Chondrocyte (in vitro differentiated cells): ENCODE measurements at places on chromosomes 6 and 20.

GRCh38 chr6:22132656-22133055 lies 164.2 kb downstream of the PRL start:
- no peak for DNase-seq

DNA sequence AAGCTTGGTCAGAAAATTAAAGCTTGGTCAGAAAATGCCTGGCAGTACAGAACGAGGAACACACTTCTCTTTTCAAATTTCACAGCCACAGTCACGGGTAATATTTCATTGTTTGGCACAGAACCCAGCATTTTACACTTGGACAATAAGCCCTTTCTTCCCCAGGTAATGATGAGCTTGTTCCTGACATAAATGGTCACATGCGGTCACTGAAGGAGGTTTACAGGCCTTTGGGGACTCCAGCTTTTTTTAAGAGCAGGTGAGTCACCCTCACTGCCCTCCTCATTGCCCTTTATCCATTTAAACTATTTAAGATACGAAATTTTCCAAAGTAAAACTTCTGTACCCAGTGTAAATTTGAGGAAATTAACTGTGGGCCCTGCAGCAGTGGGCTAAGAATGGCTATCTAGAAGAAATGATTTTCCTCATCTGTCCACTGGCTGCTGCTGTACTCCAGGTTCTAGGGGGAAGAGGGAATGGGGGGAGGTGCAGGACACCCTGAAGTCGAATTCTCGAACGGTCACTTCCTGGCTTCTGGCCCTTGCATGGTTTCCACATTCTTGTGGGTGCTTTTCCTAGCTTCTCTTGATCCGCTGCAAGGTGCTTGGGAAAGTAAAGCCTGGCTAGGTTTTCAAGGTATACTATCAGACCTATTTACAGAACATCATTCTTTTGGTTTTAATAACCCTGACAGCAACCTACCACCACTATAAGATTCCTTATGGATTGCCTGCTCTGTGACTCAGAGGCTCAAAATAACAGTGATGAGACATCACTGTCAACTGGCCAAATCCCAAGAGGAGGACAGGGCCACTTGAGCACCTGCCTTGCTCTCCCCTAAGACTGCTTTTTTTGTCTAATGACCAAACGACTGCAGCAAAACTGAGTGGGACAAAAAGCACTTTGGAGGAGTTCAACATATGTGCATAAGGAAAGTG lies 75.8 kb downstream of the PREP start:
- no peak for DNase-seq

DNA sequence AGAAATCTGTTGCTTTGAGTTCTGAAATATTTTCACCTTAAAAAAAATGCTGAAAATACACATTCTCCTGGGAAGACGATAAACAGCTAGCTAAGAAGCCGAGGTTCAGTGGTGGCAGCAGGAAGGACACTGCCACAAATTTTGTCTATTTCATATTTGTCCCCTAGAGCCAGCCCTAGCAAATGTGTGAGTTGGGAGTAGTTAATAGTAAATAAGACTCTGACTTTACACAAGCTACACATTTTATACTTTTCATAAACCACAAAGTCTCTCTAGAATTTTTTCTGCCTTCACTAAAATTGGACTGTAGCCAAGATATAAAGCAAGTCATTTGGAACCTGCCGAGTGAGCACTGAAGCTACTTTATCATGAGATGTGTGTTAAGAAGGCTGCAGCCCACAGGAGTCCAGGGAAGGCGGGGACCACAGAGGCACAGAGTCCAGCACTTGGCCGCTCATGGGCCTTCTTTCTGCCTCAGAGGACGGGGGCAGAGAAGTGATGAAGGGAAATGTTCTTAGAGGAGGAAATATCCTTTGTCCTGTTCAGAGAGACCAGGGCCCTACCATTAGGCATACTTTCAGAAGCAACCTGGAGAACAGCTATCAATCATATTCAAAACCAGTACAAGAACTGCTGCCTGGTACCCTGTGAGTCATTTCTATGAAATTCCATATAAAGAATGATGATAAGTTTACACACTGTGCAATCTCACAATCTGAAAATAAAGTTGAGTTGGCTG lies 241.7 kb upstream of the TAB2 start:
- DNase-seq = no peak

DNA sequence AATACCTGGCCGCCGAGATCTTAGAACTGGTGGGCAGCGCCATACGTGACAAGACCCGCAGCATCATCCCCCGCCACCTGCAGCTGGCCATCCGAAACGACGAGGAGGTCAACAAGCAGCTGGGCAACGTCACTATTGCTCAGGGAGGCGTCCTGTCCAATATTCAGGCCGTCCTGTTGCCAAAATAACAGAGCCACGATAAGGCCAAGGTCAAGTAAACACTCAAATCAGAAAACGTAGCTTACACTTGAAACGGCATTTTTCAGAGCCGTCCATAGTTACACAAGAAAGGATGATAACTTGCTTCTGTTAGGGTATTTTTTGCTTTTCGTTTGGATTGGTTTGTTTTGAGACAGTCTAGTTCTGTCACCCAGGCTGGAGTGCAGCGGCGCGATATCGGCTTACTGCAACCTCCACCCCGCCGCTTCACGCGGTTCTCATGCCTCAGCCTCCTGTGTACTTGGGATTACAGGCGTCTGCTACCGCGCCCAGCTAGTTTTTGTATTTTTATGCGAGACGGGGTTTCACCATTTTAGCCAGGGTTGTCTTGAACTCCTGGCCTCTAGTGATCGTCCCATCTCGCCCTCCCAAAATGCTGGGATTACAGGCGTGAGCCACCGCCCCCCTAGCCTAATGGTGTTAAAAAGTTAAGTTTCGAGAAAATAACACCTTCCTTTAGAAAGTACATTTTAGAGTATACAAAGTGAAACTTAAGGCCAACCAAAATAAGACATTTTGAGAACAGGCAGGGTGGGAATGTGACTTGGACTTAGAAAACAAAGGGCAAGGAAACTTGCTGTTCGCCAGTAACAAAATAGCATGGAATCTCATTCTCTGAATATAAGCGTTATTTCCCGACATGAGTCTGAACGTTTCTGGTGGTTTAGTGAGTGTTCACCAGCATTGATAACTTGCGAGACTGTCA lies 42.8 kb upstream of the HFE start:
- no peak for DNase-seq

DNA sequence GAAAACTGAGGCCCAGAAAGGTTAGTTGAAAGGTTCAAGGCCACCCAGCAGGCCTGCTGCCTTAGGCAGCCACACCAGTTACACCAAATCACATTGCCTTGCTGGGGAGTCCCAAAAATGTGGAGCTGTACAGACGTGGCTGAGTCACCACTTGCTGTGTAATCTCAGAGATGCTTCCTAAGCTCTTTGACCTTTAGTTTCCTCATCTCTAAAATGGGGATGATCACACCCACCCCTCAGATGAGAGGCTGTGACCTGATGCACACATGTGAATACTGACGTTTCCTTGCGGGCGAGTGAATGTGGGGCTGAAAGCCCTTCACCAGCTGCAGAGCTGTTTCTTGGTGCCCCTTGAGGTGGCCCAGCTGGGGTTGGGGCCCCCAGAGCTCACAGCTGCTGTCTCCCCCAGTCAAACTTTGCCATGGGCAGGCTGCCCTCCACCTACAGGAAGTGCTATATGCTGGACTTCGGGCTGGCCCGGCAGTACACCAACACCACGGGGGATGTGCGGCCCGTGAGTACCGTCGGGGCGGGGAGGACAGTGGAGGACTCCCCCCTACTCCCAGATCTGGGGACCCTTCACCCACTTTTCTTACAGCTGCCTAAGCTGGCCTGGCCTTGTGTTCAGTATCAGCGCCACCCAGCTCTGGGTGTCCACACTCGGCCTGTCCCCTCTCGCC lies 11.0 kb downstream of the TTBK1 start:
- peak; percentile 79 for DNase-seq

- DNase-seq = no peak
Observed at GRCh38 chr6:160202411-160202810, 56.2 kb downstream of the SLC22A2 start.

- no peak for DNase-seq
Observed at GRCh38 chr20:9794831-9795230, 44.0 kb downstream of the PAK5 start.

GRCh38 chr6:32947552-32948465 lies 5.1 kb downstream of the HLA-DMA start:
- DNase-seq = no peak

DNA sequence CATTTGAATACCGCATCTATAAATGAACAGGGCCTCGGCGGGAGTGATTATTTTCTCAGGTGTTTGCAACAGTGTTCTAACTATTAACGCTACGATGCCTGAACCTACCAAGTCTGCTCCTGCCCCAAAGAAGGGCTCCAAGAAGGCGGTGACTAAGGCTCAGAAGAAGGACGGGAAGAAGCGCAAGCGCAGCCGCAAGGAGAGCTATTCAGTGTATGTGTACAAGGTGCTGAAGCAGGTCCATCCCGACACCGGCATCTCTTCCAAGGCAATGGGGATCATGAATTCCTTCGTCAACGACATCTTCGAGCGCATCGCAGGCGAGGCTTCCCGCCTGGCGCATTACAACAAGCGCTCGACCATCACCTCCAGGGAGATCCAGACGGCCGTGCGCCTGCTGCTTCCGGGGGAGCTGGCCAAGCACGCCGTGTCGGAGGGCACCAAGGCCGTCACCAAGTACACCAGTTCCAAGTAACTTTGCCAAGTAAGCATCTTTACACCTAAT lies 70.9 kb downstream of the HFE start:
- DNase-seq = no peak

DNA sequence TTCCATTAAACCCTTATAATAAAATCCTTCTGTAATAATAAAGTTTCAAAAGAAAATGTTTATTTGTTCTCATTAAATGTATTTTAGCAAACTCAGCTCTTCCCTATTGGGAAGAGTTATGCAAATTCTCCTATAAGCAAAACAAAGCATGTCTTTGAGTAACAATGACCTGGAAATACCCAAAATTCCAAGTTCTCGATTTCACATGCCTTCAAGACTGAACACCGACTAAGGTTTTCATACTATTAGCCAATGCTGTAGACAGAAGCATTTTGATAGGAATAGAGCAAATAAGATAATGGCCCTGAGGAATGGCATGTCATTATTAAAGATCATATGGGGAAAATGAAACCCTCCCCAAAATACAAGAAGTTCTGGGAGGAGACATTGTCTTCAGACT lies 3.8 kb downstream of the IL17A start:
- no peak for DNase-seq

GRCh38 chr6:23176883-23177282 lies 607.5 kb downstream of the HDGFL1 start:
- DNase-seq = no peak

DNA sequence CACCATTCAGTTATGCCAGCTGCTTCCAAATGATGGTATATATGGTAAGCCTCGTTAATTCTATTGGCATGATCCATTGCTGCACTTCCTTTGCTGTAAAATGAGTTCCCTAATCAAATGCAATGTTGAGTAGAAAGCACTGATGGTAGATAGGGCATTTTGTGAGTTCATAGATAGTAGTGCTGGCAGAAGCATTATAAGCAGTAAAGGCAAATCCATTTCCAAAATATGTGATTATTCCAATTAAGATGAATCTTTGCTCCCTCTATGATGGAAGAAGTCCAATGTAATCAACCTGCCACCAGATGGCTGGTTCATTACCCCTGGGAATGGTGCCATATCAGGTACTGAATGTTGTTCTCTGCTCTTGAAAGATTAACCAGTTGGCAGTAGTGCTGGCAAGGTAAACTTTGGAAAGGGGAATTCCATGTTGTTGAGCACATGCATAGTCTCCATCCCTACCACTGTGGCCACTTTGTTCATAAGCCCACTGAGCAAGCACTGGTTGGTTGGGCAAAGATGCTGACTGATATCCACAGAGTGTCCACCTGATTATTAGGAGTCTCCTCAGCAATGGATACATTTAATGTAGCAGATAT lies 5.6 kb upstream of the TBPL1 start:
- DNase-seq = no peak

GRCh38 chr6:29968905-29969304 lies 26.6 kb downstream of the HLA-A start:
- DNase-seq = no peak

- no peak for DNase-seq
Observed at GRCh38 chr6:164854526-164854925, 454.9 kb downstream of the C6orf118 start.

- DNase-seq = peak; percentile 9
Observed at GRCh38 chr20:37375227-37375626, 29.3 kb downstream of the SRC start.

DNA sequence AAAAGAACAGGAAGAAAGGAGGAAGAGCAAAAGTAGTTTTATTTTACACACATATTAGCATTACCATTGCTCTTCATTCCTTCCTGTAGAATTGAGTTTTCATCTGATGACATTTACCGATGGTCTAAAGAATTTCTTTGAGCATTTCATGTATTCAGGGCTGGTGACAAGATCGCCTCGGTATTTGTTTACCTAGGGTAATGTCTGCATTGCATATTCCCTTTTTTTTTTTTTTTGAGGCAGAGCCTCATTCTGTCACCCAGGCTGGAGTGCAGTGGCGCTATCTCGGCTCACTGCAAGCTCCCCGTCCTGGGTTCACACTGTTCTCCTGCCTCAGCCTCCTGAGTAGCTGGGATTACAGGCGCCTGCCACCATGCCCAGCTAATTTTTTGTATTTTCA lies 19.3 kb downstream of the RAB22A start:
- no peak for DNase-seq

DNA sequence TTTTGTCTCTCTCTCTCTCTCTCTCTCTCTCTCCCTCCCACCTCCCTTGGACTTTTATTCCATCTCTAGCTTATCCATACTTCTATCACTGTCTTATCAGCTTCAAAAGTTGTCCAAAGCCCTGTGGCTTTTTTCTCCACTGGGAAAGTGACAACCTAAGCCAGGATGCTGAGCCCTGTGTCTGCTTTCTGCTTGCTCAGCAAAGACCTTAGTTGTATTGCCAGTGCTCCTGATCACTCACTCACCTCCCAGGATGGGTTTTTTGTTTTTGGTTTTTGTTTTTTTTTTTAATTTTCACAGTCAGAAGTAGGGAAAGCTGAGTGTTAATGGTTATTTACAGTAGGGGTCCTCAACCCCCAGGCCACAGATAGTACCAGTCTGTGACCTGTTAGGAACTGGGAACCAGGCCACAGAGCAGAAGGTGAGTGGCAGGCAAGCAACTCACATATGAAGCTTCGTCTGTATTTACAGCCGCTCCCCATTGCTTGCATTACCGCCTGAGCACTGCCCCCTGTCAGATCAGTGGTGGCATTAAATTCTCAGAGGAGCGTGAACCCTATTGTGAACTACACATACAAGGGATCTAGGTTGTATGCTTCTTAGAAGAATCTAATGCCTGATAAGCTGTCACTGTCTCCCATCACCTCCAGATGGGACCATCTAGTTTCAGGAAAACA lies 125.0 kb upstream of the ID4 start:
- no peak for DNase-seq

GRCh38 chr6:55290736-55291135 lies 36.5 kb upstream of the GFRAL start:
- DNase-seq = no peak
